ENCODE measurements at places on chromosomes 5 and 9.
A peak's percentile ranks its signal among the peaks of the same experiment; 100 is the strongest.

- DNase-seq = no peak
Observed at GRCh38 chr9:74361508-74361907, 135.6 kb upstream of the RORB start.

DNA sequence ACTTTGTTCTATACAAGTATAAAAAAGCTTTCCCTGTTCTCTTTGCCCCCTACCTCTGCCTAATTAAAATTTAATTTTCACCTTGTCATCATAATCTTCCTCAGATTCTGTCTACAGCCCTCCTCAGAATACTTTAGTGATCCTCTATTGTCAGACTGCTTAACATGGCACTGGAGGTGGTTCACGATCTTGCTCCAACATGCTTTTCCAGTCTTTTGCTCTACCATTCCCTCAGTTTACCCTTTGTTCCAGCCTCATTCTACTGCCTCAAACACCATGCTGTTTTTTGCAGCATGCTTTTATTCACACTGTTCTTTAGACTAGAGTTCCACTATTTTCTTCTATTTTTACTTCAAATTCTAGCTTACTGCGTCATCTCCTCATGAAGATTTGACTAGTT, 10.4 kb downstream of the ALDH1A1 start:
- no peak for DNase-seq

DNA sequence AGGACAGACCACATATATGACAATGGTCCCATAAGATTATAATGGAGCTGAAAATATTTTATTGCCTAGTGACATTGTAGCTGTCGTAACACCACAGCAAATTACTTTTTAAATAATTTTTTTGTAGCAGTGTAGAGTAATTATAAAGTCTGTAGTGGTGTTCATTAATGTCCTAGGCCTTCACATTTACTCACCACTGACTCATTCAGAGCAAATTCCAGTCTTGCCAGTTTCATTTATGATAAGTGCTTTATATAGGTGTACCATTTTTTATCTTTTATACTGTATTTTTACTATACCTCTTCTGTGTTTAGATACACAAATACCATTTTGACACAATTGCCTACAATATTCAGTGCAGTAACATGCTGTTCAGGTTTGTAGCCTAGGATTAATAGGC, 67.6 kb downstream of the TLE4 start:
- DNase-seq = no peak

GRCh38 chr9:137491735-137492432, 32.8 kb upstream of the NSMF start:
- DNase-seq = no peak

DNA sequence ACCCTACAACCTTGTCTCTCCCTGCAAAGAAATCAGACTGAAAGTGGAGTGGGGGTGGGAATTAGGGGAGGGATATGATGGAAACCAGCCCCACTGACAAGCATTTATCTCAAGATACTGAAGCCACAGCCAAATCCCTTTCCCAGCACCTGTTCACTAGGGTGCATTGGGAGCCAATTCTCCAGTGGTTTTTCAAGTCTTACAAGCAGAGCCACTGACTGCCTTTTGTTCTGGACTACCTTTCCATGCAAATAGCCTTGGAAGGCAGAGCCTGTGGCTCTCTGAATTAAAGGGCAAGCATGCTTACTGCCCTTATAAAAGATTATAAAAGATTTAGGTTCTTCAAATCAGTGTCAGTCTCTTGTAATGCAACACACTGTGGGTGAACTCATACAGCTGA, 8.8 kb upstream of the GGTA1 start:
- no peak for DNase-seq

GRCh38 chr9:21110708-21111576, 30.7 kb downstream of the IFNW1 start:
- DNase-seq = no peak

DNA sequence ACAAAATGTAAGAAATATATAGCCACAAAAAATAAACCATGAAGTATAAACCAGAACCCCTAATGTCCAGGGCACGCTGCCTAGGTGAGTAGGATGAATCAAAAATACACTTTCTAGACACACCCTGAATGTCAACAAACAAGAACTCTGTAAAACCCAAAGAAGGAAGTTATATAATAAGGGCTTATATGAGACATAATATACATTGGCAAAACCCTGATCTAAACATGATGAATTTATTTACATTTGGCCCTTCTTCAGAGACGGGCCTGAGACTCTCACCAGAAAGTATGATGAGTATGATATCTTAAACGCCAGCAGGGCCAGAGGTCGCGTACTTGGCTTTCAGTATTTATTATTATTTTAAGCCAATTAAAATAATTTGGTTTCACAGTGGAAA, 125.1 kb upstream of the FST start:
- DNase-seq = no peak

DNA sequence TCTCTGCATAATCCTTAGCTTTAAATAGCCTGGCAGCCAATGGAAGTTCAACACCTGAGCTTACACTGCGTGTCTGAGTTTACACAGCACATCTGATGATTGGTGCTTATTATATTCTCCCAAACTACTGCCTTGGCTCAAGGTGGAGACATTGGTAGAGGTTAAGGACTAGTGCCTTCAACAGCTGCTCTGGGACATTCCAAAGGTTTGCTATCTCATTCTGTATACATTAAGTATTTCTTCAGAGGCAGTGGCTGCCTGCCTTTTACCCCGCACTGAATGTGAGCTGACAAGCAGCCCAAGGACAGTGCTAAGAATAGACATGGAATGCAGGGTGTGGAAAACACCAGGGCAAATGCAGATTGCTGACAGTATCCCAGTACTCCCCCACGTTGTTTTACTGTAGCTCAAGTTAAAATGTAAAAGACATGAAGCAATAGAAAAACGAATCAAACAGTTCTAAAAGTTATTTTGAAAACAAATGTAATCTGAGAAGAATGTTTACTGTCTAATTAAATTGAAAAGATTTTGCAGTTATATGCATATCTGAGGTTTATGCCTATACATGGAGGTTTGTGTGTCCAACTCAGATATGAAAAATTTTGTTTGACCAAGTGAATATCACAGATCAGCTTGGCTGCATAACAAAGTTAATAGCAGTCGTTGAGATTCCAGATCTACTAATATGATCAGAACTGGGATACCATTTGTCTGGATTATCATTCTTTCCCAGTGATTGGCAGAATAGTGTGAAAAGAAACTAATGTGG, 1.8 kb downstream of the HSPB3 start:
- DNase-seq = no peak

- no peak for DNase-seq
Observed at GRCh38 chr5:137733006-137733405, 2.9 kb downstream of the KLHL3 start.

DNA sequence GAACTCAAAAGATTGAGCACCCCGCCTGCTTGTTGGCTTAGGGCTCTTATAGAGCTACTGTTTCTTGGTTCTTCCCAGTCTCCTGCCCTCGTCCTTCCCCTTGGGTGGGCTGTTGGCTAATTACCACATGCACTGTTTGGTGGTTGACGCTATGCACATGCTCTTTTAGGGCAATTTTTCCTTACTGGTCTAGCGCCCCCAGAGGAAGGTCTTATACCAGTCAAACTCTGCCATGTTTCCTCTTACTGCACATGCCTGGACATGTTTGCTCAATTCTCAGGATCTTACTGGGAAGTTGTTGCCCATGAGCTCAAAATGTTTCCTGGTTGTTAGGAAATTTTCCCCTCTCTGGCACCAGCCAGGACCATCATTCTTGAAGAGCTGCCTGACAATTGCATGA, 101.9 kb downstream of the SLC28A3 start:
- no peak for DNase-seq

- DNase-seq = no peak
Observed at GRCh38 chr9:18698992-18699391, 225.0 kb downstream of the ADAMTSL1 start.

- DNase-seq = no peak
Observed at GRCh38 chr5:157241483-157241882, 24.4 kb upstream of the CYFIP2 start.

GRCh38 chr5:141475625-141476131, at the start of gene PCDHGC3:
PCDHGC3 (plus strand) TSS chr5:141475966; CDS start chr5:141476117, 151 bp downstream.
- no peak for DNase-seq

GRCh38 chr5:78731884-78732283, 83.3 kb upstream of the LHFPL2 start:
- DNase-seq = no peak

GRCh38 chr5:38831117-38831516, 14.7 kb upstream of the OSMR start:
- no peak for DNase-seq

DNA sequence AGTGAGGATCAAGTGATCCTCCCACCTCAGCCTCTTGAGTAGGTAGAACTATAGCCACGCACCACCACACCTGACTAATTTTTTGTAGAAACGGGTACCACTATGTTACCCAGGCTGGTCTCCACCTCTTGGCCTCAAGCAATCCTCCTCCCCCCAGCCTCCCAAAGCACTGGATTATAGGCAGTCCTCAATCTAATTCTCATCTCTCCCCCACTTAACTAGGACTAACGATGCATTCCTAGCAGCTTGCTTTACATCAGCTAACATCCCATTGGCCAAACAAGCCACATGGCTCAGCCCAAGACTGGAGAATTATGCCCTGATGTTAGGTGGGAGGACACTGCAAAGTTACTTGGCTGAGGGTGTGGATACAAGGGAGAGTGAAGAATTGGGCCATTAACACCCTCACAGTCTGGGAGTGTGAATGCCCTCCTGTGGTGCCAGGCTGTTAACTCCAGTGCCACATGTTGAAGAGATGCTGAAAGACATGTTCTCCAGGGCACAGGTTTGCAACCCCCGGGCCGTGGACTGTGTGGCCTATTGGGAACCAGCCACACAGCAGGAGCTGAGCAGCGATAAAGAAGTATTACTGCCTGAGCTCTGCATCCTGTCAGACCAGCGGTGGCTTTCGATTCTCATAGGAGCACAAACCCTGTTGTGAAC, 5.3 kb upstream of the ZNF367 start:
- DNase-seq = no peak

- DNase-seq = no peak
Observed at GRCh38 chr9:136048560-136049411, 46.3 kb downstream of the NACC2 start.

DNA sequence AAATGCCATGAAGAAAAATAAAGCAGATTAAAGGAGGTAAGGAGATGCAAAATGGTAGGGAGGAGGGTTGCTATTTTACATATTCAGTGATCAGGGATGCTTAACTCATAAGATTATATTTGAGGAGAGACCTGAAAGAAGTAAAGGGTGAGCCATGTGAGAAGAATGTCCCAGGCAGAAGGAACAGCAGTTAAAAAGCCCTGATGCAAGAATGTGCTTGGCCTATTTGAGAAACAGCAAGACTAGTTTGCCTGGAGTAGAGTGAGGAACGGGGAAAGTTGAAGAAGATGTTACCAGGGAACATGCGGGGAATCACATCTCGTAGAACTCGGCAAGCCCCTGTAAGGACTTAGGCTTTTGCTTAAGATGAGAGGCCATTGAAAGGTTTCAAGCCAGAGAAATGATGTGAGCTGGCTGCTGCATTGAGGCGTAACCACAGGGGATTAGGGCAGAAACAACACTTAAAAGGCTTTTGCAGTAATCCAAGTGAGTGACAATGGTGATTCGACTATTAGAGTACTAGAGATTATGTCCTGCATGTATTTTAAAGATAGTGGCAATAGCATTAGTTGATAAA, 198.7 kb downstream of the VPS13A start:
- no peak for DNase-seq

DNA sequence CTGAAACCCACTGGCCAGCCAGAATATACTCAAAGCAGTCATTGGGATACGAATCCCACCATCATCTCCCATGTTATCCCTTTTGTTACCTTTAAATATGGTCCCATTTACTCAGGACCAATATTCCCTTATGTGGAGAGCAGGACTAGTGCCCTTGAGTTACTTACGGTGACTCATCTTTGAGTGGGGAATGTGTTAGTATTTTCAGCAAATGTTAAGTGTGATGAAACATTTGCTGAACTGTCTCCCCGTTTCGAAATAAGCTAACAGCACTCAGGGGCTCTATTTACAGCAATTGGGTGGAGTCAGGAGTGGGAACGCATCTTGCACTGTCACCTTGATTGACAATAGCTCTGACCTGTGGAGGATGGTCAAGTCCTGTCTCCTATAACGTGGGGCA, 67.4 kb downstream of the CTSL start:
- DNase-seq = no peak

- DNase-seq = no peak
Observed at GRCh38 chr5:80234116-80234948, 21.5 kb downstream of the SERINC5 start.

- no peak for DNase-seq
Observed at GRCh38 chr9:27369591-27369990, 72.6 kb upstream of the EQTN start.

DNA sequence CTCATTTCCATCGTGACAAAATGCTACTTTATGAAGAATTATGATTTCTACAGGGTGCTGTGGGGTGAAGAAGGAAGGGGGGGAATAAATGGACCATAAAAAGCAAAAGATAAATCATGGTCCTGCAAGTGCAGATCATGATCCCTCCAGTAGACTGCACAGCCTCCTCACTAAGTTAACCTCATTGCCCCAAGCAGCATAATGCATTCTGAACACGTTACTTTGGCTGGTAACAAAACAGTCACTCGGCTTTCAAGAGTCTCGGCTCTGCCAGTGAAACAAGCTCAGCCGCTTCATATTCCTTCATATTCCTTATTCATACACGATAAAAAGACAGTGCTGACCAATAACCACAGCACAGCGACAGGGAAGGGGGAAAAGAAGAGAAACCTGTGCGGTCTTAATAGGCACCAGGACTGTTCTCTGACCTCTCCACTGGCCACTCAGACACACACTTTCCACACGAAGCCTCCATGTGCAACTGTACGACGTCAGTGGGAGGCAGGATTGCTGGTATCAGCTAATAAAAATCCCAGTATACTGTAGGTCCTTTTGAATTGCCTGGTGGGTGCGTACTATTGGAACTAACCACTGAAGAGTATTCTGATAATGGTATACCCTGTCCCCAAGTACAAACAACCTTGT, 60.5 kb downstream of the ANKH start:
- no peak for DNase-seq

- no peak for DNase-seq
Observed at GRCh38 chr5:123244458-123244857, 155.4 kb downstream of the PRDM6 start.

DNA sequence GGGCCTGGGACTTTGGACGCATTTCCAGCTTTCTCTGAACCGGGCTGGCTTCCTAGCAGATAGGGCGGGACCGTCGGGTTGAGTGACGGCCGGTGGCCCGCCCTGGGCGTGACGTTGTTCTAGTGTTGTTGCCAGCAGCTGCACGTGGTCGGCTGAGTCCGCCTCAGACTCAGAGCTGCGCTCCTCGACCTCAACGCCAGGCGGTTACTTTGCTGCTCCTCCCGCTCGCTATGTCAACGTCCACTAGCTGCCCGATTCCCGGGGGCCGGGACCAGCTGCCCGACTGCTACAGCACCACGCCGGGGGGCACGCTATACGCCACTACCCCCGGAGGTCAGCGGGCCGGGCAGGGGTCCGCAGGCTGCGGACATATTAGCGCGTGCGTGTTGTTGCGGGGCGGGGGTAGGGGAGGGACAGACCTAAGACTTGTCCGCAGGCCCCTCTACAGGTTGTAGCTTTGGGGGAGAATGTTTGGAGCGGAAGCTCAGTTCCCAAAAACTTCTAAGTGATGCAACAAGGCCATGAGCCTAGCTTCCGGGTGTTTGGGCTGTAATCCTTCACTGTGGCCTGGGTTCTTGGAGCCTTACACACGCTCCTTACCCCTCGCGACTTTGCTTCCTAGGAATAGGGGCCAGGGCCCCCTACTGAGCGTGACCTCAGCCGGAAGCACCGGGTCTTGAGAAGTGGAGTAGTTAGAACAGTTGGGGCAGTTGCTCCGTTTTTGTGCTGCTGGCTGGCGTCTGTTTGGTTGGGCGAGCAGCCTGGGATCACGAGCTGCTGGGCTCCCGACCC, at the start of gene EIF4EBP3:
TSS of gene EIF4EBP3 (plus strand) at position 155 of the 792 bp plus-strand sequence. CDS start at position 231, 76 bp downstream.
- DNase-seq = peak; percentile 69

GRCh38 chr5:157820593-157821252, 38.2 kb downstream of the CLINT1 start:
- no peak for DNase-seq
